ENCODE measurements at places on chromosomes 6 and 20. TPM values are rescaled to one million over a fixed set of nuclear protein-coding genes. Genes with fewer than 3 reads are reported as not detected.

DNA sequence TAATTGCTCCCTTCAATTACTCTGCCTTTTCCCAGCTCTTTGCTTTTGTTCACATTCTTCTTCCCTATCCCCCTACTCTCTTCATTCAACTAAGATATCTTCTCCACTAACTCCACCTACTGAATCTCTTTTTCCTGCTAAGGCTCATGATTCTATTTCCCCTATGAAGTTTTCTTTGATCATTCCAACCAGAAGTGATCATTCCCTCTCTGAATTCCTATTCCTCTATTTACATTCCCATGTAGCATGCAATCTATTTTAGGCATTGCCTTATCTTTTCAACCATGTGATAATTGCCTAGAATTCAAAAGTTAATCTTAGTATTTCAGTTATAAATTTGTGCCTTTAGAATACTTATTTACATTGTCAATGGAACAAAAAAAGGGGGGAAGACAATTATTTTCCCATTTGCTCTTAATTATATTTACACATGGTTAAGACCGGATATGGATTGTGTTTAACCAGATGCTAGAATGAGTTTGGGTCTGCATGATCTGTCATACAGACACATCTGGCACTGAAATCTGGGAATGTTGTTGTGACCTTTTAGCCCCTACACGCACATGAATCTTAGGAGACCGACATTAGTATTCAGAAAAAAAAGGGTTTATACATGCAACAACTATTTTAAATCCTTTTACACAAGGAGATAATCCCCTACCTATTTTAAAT is 20.8 kb downstream of the MOXD1 start:
- no peak for DNase-seq

- no peak for DNase-seq
These were observed 18.9 kb downstream of the COL20A1 start for GRCh38 chr20:63311833-63312243.

GRCh38 chr20:35604449-35604747 is 11.2 kb upstream of the SPAG4 start:
- no peak for DNase-seq

- no peak for DNase-seq
These were observed 3.0 kb upstream of the ZNF335 start for GRCh38 chr20:45974896-45975565.

DNA sequence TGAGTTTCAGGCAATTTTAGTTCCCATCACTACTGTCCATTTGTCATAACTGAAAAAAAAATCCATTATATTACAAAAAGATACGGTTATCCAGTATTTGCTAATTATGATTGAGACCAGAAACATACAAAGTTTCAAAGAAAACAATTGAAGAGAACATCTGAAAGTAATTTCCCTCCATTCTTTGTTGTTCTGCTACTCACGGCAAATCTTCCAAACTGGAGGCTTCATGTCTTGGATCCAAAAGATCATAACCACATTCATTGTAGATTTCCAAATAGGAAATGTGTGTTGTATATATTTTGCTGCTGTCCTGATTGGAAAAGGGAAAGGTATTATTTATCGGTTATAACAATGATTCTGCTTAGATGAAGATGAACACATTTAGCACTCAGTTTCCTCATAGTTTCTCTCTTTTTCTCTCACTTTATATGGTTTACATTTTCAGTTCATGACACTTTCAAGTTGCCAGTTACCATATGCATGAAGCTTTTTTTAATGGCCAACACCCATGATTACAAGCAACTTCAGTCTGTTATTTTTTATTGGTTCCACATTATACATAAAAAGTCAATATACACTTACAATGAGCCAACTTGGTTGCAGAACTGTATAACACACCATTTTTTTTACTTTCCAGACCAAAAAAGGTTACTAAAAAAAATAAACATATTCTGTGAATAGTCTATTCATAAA is 90.4 kb downstream of the KIF6 start:
- DNase-seq = no peak

DNA sequence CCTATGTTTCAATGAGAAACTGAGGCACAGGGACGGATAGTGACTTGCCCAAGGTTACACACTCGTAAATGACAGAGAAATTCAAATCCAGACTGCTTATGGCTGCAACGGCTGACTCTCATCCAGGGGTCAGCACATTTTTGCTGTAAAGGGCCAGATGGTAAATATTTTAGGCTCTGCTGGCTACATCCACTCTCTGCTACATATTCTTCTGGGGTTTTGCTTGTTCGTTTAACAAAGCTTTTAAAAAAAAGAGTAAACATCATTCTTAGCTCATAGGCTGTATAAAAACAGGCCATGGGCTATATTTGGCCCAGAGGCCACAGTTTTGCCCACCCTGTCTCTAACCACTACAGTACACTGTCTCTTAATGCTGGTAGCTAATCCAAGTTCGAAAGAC is 103.4 kb downstream of the PREX1 start:
- DNase-seq = no peak

GRCh38 chr6:89372506-89372901 is 20.0 kb upstream of the UBE2J1 start:
- no peak for DNase-seq

GRCh38 chr20:51910321-51911050 is 108.2 kb upstream of the SALL4 start:
- no peak for DNase-seq

DNA sequence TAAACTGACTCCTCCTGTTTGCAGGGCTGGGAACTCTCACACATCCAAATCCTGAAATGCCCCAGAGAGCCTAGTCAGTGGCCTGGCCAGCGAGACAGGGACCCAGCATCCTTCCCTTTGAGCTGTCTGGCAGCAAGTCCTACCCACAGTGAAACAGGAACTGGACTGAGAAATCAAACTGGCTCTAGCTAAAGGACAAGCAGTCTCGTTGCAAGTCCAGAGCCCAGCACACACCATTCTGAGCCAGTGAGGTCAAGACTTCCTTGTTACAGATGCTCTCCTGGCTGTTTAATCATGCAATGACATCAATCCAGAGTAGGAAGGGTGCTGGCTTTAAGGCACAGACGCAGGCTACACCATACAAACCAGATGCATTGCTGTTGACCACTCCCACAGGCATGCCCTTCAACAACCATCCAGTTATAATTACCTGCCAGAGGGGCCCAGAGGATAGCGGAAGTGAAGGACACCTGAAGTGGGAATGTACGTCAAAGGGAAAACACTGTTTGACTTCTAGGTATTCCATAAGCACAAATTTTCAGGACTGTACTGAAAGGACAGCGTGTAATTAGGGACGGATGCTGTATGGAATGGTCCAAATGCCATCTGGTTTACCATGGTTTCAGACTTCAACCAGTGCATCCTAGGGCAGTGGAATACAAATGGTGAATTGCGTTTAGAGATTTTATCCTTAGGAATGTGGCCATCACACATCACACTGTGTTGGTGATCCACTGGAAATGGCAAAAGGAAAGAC is 114.4 kb downstream of the SLC23A2 start:
- DNase-seq = no peak

DNA sequence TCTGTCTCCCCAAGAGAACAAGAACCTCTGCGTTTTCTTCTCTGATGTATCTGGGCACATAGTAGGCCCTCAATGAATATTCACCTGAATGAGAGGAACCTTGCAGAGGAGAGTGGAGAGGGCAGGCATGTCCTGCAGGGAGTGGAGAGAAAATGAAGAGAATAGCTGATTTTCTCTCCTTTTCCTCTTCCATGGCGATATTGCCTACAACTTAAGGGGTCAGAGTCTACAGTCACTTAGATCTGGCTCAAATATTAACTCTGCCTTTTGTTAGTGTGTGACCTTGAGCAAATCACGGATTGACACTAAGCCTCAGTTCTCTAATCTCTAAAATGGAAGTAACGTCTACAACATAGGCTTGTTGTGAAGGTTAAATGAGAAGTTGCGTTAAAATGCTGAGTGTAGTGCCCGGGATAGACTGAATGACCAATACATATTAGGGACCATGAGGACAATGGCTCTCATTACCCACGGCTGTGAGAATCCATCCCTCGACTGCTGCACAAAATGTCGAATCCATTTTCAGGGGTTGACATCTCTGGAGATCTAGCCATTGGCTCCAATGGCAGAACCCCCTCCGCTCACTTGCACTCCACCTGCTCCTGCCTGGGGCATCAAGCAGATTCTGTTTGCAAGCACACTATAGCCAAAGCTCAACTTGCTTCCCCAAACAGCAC is 14.8 kb downstream of the CD83 start:
- DNase-seq = no peak

DNA sequence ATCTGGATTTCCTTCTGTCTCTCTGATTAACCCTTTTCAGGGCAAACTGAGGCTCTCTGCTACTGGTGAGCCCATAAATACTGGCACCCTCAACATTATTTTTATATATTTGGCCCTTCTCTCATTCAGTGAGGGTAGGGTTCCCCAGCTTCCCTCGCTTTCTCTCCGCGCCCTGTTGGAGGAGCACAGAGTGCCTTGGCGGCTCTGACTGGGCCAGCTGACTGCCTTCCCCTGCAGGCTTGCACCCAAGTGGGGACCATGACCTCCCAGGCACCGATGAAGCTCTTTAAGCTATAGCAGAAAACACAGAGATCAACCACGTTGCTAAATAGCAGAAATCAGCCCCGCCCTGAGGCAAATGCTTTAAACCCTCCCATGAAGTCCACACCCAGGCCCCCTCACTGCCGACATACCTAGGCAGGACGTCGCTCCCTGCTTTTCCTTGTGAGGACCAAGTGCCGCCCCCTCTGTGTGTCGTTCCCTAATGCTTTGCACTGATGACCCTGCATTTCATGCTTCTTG is 105.0 kb downstream of the HUS1B start:
- DNase-seq = no peak

WFDC2 gene
- 0.72 TPM for polyA plus RNA-seq

GCM1 gene
- not detected for polyA plus RNA-seq

CYP39A1 gene
- polyA plus RNA-seq = 2.8 TPM

SYCP2L gene
- 2.3 TPM for polyA plus RNA-seq

ADGB gene
- polyA plus RNA-seq = not detected

IPCEF1 gene
- 3.9 TPM for polyA plus RNA-seq

RBBP9 gene
- polyA plus RNA-seq = 15.2 TPM

PRSS35 gene
- 71.1 TPM for polyA plus RNA-seq

FAM83C gene
- not detected for polyA plus RNA-seq
